ENCODE measurements at places on chromosomes 7 and 10.

DNA sequence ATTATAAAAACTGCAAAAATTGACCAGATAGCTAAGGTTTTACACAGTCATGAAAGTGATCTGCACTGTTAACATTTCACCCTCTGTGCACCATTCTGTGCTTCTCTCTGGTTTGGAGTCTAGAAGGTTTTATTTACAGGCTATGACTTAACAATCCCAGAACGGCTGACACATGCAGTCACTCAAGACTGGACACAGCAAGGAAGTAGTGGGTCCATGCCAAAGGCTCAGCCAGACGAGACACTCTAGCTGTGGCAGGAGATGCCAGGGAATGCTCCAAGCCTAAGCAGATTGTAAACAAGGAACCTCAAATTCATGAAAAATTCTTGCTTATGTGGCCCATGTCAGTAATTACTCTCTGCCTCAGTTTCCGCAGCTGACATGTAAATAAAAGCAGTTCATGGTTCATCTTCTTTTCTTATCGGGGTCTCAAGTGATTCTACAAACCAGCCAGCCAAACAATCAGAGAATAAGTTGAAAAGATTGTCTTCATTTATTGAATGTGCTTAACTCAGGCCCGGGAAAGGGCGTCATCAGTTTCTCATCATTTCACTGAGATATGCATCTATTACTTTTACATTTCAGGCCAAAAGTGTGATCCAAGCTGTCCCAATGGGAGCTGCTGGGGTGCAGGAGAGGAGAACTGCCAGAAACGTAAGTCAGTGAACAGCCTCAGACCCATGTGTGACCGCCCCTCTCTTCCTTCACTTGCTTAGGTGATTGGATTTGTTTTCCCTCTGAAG lies 132.1 kb downstream of the EGFR start:
- no peak for DNase-seq

DNA sequence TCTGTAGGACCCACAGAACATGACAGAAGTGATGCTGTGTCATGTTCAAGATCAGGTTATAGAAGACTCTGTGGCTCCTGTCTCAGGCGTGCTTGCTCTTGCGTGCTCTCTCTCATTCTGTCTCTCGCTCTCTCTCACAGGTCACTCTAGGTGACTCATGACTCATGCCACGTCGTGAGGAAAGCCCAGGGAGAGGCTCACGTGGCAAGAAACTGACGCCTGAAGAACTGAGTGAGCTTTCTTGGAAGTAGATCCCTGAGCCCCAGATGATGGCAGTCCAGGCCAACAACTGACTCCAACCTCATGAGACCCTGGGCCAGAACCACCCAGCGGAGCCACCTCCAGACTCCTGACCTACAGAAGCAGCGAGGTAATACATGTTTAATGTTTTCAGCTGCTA lies 103.3 kb downstream of the DNMBP start:
- DNase-seq, result no peak

- no peak for DNase-seq
Observed at GRCh38 chr10:115814542-115814941, 458.5 kb downstream of the GFRA1 start.

GRCh38 chr7:139695588-139695987 lies 82.2 kb downstream of the HIPK2 start:
- no peak for DNase-seq

DNA sequence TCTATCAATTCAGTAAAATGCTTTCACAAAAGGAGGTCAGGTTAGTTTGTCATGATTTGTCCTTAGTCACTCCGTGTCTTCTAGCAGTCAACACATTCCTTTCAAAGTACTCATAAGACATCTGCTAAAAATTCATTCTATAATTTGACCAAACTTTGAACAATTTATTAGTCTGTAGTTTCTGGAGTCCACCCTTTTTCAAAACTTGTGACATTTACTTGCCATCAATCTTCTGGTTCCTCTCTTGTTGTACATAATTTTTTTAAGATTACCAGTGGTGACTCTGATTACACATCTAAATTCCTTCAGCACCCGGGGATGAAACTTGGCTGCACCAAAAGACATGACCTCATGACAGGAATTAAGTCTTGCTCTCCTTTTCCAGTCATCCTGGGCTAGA lies 130.1 kb downstream of the NEBL start:
- no peak for DNase-seq

All from NCI-H2107 (cell line).